ENCODE measurements at places on chromosomes 4 and X. TPM values are rescaled to one million over a fixed set of nuclear protein-coding genes. Genes with fewer than 3 reads are reported as not detected.

The GLUD2 gene
- 0.72 TPM for total RNA-seq

DNA sequence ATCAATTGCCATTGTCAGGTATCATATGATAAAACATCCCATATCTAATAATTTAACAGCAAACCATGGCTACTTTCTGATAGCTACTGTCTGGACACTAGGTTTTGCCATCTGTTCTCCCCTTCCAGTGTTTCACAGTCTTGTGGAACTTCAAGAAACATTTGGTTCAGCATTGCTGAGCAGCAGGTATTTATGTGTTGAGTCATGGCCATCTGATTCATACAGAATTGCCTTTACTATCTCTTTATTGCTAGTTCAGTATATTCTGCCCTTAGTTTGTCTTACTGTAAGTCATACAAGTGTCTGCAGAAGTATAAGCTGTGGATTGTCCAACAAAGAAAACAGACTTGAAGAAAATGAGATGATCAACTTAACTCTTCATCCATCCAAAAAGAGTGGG is 7.0 kb downstream of the NPY5R start:
- peak; percentile 72 for DNase-seq

The STATH gene
- not detected for total RNA-seq

DNA sequence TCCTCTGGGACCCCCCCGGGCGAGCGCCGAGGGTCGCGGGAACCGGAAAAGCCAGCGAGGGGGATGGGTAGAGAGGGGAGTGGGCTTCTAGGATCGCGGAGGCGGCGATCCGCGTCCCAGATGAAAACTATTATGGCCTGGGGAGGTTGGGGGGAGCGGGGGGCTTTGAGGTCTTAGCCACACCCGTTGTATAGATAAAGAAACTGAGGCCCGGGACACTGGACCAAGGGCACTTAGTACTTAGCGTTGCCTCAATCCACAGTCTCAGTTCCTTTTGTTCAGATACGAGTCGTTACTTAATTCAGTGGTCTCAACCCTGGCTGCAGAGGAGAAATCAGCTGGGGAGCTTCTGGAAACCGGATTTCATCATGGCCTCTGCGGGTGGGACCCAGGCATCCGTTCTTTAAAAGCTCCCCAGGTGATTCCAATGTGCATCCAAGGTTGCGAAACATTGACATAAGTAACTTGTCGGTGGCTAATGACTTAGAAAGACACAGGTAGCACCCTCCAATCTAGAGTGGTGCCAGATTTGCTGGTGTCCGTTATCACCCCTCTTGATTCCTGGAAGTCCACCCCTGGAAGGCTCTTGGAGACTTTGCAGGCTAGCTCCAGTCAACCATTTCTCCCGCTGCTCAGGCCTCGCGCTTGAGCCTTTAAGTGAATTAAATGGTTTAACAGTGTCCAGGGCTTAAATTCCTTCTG is 90.7 kb downstream of the GEMIN8 start:
- DNase-seq = no peak

The MAGED4B gene
- 7.2 TPM for total RNA-seq

DNA sequence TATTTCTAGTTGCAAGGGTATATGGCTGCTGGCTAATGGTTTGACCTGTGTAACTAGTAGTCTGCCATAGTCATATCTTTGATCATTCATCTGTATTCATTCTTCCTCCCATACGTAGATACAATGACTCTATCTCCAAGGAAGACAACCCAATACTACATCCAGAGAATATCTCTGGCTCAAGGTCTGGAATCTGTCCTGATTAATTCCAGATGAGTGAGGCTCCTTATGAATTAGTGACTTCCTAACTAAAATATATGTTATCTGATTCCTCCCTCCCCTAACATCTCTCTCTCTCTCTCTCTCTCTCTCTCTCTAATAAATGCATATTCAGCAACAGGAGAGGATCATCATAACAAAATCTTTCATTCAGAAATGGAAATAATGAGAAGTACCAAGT is 641.5 kb downstream of the FAT4 start:
- DNase-seq = no peak

GRCh38 chr4:68324519-68325262 is 25.2 kb downstream of the YTHDC1 start:
- DNase-seq = no peak

GRCh38 chrX:356385-357034 is 30.2 kb downstream of the PPP2R3B start:
- DNase-seq = no peak

- DNase-seq = no peak
These were observed 549.4 kb downstream of the TLL1 start for GRCh38 chr4:166422475-166422874.

The HTN3 gene
- not detected for total RNA-seq

The SLC49A3 gene
- 2.9 TPM for total RNA-seq

The GRPR gene
- 0.29 TPM for total RNA-seq

The GAGE1 gene
- total RNA-seq = not detected

DNA sequence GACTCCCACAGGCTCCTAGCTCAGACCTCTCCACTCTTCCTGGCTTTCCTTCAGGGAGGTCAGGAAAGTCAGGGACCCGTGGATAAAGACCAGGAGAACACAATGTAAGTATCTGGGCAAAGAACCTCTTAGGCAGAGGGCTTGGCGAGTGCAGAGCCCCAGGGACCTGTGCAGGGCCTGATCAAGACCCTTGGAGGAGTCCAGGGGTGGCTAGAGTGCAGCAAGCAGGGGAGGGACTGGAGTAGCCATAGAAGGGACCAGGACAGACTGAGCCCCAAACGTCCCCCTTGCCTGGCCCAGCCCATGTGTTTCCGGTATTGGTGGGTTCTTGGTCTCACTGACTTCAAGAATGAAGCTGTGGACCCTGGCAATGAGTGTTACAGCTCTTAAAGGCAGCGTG is 5.9 kb upstream of the TNIP2 start:
- DNase-seq = no peak

DNA sequence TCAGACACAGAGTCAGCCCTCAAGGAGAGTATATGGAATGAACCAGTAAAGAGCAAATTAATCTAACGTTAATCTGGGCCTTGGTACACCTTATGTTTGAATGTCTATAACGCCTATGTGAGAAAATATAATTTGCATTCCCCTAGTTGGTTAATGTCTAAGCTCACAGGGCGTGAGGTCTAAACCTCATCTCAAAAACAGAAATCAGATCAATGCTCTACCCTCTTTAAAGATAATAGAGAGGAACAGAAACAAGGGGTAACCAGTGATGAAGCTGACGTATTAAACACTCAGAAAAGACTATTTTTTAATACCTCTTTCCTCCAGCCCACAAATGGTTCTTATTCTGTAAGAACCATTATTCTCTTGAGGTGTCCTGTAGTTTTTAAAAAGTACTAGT is 369.2 kb upstream of the NOCT start:
- DNase-seq = no peak

The PROM1 gene
- 41.9 TPM for total RNA-seq

GRCh38 chrX:20267931-20268701 is 1.4 kb upstream of the RPS6KA3 start:
- DNase-seq = no peak

DNA sequence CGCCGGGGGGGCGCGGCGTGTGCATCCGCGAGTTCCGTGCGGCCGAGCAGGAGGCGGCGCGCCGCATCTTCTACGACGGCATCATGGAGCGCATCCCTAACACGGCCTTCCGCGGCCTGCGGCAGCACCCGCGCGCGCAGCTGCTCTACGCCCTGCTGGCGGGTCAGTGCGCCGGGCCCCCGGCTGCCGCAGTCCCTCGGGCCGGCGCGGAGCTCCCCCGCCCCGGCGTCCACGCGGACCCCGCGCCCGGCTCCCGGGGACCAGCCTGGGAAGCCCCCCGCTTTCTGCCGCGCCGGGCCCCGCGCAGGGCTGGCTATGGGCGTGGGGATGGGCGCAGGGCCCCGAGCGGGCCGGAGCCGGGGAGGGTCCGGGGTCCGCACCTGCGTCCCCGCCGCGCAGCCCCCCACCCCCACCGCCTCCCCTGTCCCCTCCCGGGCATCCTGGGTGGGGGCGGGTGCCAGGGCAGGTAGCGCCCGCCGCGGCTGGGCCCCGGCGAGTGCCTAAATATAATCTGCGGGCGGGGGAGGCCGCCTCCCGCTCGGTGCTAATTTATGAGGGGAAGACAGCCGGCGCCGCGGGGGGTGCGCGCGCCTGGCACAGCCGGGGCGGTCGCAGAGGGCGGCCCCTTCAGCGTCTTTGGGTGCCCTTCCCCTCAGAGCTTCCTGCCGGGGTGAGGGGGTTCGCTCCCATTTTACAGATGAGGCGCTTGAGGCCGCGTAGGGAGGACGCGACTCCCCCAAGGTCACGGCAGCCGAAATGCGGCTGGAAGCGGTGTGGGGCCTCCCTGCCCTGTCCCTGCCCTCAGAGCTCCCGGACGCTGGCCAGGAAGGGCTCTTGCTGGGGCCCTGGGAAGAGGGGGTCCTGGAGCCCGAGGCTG is 837 bp downstream of the NAT8L start:
- DNase-seq = no peak

- DNase-seq = no peak
These were observed 107.5 kb downstream of the CLNK start for GRCh38 chr4:10577018-10577417.

The TMPRSS11D gene
- not detected for total RNA-seq

DNA sequence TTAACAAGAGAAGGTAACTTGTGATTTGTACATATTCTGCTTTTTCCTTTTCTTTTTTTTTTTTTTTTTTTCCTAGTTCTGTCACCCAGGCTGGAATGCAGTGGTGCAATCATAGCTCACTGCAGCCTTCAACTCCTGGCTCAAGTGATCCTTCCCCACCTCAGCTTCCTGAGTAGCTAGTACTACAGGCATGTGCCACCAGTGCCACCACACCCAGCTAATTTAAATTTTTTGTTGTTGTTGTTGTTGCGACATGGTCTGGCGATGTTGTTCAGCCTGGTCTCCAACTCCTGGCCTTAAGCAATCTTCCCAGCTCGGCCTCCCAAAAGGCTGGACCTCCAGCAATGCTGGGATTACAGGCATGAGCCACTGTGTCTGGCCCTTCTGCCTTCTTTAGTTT is 1.5 kb upstream of the TACR3 start:
- DNase-seq = no peak

- DNase-seq = no peak
These were observed 203.1 kb downstream of the BCOR start for GRCh38 chrX:39894683-39895082.

The MED12 gene
- 14.9 TPM for total RNA-seq

DNA sequence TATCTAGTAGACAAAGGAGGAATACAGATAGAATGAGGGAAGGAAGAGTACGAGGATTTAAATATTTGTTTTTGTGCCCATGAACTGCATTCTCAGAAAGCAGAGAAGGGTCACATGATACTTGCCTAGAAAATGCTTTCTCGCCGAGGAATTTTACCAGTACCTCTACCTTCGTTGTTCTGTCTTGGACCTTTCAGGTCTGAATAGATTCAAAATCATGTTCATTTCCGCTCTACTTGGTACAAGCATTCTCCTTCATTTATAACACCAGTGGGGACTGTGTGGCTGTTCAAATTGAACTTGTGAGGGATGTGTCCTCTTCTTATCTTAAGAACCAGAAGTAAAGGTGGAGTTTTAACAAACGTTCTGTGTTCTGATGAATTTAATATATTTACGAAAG is 1.9 kb downstream of the USP38 start:
- DNase-seq = no peak

- no peak for DNase-seq
These were observed 47.2 kb upstream of the RBPJ start for GRCh38 chr4:26273616-26273980.

DNA sequence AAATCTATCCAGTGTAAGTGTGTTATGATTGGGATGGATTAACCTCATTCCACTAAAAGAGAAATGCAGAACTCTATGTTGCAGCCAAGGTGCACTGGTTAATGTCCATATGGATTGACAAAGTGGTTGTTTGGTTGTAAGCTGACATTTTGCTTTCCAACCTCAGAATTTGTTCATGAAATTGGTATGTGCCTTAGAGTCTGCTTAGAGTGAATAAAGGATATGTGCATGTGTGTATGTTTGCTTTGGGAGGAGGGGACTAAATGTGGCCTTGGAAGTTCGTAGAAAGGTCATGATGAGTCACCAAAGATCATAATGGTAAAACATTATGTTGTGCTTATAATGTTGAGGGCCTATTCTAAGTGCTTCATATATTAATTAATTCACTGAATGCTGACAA is 44.1 kb upstream of the MBNL3 start:
- no peak for DNase-seq

DNA sequence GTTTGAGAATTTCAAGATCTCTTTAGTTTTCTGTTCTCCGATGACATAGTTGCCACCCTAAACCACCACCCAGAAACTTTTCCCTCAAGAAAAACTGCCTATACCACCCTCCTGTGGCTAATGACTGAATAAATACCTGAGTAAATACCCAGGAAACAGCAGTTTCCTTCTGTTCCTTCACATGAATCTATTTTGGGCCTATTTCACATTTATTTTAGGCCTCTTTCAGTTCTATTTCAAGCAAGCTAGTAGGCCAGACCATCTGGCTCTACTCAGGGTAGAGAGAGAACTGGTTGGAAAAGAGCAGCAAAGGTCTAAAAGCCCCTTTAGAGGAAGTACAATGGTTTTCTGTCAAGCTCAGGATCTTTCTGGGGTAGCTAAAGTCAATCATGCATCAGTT is 23.4 kb downstream of the ARHGEF9 start:
- no peak for DNase-seq

GRCh38 chr4:174600391-174600790 is 78.1 kb upstream of the HPGD start:
- DNase-seq = no peak

The FAM156B gene
- 6.6 TPM for total RNA-seq

DNA sequence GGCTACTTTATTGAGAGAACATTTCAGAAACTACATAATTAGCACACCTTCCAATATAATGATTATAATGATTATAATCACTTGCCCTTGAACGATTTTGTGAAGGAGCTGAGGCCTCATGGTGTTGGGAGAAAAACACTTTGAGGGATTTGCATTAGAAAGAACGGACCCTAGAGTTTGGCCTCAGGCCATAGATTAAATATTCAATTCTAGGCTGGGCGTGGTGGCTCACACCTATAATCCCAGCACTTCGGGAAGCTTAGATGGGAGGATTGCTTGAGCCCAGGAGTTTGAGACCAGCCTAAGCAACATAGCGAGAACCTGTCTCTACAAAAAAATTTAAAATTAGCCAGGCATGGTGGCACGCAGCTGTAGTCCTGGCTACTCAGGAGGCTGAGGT is 12.9 kb upstream of the PRKG2 start:
- DNase-seq = no peak

GRCh38 chrX:72073633-72074032 is 58.1 kb downstream of the RTL5 start:
- DNase-seq = no peak

GRCh38 chrX:72340626-72341025 is 34.9 kb upstream of the CITED1 start:
- DNase-seq = no peak

GRCh38 chr4:121555315-121556107 is 141.3 kb downstream of the ANXA5 start:
- DNase-seq = no peak

The ACTRT1 gene
- total RNA-seq = not detected

All from epithelial cell of proximal tubule (primary cell).